ENCODE measurements at places on chromosomes 4 and X.
A peak's percentile ranks its signal among the peaks of the same experiment; 100 is the strongest.

GRCh38 chr4:16264798-16265197, 38.5 kb upstream of the TAPT1 start:
- DNase-seq: no peak

GRCh38 chr4:148574502-148574901, 132.3 kb upstream of the NR3C2 start:
- no peak for DNase-seq

DNA sequence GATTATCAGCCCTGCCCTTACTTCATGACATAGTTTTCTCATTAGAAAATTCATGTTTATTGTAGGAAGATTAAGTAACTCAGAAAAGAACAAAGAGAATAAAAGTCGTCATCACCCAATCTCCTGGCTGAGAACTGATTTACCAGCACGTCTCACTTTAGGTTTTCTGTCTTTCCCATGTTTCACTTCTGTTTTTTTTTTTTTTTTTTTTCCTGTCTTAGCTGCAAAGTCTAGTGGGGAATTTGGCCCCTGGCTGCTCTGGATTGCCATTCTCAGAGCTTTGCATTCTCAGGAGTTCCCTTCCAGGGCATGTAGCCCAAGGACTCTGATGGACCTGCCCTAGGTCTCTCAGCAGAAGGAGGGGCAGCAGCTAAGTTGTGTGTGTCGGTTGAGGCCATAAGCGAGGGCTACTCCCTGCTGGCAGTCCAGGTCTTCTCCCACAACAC, 57.8 kb downstream of the TMEM131L start:
- DNase-seq: no peak

DNA sequence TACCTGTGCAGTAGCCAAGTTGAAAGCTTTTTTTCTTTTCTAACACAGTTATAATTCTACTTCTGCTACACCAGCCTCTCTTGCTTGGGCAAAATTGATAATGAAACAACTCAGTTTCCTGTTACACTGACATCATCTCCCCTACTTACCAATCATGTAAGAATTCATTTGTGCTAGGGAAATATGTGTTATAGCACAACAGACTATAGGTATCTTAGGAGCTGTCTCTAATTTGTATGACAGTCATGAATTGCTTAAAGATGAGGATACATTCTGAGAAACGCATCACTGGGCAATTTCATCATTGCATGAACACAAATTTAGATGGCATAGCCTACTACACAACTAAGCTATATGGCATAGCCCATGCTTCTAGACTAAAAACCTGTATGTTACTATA, 246.3 kb upstream of the ANKRD50 start:
- DNase-seq: no peak

DNA sequence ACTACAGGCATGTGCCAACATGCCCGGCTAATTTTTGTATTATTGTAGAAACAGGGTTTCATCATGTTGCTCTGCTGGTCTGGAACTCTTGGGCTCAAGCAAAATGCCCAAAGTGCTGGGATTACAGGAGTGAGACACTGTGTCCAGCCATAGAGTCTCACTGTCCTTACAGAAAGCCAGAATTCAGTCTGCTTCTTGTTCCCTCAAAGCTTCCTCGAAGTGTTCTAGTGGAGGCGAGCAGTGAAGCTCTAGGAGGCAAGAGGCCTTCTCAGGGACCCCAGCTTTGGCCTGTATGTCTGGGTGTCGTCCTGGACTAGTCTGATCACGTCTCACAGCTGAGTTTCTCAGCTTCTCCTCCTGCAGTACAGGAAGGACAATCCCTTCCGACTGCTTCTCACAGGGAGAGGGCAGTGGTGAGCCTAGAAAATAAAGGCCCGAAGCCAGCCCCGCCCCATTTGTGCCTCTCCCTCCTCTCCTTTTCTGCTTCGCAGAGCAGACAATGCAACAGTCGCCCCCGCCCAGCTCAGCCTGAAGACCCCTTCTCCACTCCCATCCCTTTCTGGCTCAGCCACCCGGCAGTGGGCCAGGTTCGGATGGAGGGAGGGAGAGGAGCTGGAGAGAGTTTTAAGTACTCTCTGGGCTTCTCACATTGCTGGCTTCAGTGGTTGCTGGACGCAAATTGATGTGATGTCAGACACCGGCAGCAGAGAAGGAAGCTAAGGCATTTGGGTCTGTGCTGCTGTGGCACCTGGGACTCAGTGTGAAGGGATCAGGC, 11.1 kb upstream of the FAM3A start:
- DNase-seq: peak; percentile 87

DNA sequence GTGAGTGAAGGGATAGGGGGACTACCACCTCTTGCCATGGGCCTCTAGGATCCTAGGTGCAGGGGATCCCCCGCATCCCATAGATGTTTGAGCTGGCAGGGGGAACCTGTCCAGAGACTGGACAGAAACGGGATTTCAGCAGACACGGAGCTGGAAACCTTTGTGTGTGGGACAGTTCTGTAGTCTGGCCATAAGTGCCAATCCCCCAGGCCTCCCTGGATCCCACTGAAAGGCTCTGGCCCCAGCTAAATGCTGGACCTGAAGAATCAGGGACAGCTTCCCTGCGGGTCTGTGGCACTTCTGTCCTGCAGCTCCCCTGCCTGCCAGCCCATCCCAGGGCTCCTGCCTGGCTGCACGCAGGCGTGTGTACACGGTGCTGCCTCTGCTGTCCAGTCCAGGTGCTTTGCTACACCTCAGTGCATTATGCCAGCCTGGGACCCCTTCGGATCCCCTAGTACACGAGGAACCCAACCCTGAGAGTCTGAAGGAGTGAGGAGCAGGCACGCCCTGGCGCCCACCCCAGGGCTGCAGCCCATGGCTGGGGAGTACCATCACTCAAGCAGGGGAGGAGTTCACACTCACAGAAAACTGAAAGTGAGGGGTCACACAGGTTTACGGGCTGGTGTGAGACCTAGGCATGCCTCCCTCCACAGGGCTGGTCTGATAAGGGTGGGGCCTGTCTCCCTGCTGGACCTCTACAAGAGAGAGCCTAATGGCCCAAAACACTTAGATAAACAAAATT, 703.0 kb downstream of the ARAP2 start:
- DNase-seq: no peak

Measured in suprapubic skin (tissue), 4 donors.